ENCODE measurements at places on chromosomes 3 and 15.
A peak's percentile ranks its signal among the peaks of the same experiment; 100 is the strongest.

DNA sequence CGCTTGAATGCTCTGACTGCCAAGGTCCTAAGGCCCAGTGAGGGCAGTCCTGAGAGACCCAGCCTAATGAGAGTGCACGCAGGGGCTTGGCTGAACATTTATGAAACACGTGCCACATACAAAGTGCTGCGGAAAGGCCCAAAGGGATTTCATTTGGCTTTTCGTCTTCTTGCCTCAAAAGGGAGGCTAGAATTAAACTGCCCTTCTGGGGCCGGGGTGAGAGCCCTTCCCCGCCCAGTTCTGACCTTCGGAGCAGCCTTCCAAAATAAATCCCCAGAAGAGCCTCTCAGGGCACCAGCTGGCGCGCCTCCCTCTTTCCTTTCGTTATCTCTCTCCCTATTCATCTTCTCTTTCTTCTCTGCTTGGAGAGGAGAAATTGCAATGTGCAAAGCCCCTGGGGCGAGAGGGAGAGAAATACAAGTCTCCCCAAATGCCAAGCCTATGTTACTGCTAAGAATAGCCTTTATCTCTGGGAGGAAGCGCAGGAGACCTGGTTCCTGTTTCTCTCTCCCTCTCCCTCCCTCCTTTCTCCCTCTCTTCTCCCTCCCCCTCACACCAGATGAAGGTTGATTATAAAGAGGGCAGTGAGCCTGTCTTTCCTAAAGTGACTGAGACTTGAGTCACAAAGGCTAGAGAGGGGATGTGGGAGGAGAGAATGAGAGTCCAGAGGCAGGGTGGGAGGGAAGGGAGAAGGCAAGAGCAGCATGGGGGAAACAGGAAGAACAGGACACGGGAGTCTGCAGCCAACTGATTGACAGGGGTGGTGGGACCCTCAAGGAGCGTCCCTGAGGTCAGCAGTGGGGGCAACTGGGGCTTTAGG is 36.7 kb upstream of the NDUFB4 start:
- DNase-seq: no peak

DNA sequence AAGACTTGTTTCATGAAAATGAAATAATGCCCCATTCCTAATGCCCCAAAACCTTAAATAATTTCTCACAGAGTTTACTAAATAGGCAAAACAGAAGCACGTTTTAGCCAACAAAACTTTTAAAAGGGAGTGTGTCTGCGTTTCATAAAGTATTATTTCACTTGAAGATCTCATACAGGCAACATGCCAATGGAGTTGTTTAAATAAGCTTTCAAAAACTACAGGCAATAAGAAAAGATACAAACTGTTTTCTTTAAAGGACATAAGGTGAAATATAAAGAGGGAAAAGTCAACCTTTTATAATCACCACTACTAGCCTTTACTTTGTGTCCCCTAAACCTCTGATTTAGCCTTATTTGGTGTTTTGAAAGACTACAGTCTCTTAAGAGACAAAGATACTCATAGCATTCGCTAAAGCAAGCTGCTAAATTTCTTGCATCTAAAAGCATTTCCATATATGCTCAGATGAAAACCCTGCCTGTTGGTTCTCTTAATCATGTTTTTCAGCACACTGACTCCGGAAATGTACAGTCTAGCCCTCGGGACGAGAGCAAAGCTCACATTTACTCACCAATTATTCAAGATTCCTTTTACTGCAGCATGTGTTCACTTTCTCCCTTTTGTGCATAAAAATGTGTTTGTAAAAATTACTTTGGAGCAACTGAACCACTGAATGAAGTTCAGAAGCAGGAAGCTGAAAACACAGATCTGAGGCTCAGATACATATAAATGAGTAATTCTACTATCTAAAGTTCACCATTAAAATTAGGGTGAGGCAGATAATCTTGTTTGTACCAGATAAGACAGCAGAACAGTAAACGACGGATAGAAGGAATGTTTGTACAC is 119.0 kb downstream of the GOLIM4 start:
- DNase-seq: no peak

- no peak for DNase-seq
Observed at GRCh38 chr3:117989982-117990381, 1044.7 kb downstream of the IGSF11 start.

- peak; percentile 84 for DNase-seq
Observed at GRCh38 chr15:74433592-74434262, at the start of gene SEMA7A. Gene SEMA7A (minus strand): TSS chr15:74433958. CDS start chr15:74433918, 40 bp downstream.

GRCh38 chr3:21390856-21391255 is 360.2 kb downstream of the ZNF385D start:
- no peak for DNase-seq

DNA sequence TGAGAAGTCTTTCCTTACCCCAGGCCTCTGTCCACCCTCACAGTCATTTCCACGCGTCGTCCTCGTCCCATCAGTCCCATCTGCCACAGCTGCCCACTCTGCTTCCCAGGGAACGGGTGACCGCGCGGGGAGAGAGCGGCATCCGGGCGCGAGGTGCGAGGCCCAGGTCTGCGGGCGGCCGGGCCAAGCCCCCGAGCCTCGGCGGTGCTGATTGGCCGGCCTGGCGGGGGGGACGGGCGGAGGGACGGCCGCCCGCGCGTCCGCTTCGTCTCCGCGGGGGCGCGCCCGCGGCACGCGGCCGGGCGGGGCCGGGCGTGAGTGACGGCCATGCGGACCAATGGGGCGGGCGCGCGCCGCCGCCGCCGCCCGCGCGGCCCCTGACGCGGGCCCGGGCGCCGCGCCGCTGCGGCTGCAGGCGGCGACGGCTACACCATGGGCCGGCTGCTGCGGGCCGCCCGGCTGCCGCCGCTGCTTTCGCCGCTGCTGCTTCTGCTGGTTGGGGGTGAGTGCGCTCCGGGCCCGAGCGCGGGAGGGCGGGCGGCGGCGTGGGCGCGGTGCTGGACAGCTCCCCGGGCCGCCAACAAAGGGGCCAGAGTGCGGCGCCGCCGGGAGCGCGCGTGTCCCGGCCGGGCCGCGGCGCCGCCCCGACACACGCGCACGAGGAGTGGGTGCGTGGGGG is at the start of gene PODXL2:
TSS of gene PODXL2 (plus strand) at position 398 of the 679 bp plus-strand sequence. CDS start at position 433, 35 bp downstream.
- DNase-seq: peak; percentile 55

GRCh38 chr3:119469418-119470189 is 841 bp downstream of the POGLUT1 start:
- DNase-seq: no peak

DNA sequence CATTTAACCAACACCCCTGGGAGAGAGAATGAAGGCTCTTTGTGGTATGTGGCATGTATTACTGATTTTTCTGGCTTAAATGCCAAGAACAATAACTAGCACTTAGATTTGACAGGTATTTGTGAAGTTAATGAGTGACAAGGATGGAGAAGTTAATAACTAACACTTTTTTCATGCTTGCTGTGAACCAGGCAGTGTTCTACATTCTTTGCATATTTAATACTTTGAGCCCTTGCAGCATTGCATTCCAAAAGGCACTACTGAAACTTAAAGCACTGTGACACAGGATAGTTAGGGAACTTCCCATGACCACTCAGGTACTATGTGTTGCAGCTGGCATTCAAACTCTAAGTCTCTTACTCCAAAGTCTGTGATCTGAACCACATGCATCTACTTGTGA is 650.6 kb downstream of the ZPLD1 start:
- no peak for DNase-seq

DNA sequence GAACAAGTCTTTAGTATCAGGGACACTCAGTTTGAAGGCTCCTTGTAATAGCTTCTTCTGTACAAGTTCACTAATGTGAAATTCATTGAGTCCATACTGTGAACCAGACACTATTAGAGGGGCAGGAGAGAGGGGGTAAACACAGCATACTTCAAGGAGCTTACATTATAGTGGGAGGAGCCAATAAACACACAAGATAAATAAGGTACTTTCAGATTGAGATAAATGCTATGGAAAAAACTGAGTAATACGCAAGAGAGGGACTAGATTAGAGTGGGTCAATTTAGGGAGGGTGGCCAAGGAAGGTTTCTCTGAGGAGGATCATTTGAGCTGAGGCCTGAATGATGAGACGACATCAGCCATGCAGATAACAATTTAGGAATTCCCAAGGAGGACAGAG is 3.1 kb upstream of the AKAP13 start:
- DNase-seq: no peak

- DNase-seq: no peak
Observed at GRCh38 chr3:99809565-99809964, 8.1 kb upstream of the CMSS1 start.

DNA sequence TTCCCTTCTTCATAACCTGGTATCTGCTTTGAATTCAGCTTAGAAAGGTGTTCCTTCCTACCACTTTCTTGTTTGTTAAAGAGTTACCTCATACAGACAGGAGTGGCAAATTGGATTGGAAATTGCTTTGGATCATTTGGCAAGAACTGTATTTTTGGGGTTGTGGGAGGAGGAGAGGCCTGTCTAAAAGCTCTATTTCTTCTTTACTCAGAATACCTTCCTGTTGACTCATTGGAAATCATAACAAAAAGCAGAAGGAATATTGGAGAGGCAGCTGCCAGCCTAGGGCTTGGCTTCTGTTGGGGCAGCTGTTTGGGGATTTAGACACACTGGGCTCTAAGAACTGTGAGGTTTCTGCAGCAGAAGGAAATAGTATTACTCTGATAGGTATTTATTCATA is 14.2 kb downstream of the IQGAP1 start:
- DNase-seq: peak; percentile 79

GRCh38 chr3:17354341-17354740 is 388.1 kb downstream of the TBC1D5 start:
- no peak for DNase-seq

DNA sequence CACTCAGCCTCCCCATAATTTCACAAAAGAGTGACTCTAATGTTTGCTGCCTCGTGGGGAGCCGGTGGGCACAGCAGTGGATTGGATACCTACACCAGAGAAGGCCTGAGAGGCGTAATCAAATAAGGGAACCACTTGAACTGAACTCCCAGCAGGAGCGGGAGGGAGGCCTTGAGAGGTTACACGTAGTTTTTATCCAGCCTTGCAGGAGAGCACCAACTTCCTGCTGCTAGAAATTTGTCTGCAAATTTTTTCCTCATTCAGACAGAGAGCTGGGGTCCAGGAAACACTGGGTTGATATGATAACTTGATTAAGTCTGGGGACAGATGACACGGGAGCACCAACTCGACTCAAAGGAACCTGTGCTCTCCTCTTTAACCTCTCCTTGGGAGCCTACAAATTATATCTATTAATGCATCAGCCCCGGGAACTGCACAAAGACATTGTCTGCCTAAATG is 69.8 kb downstream of the HES1 start:
- no peak for DNase-seq

DNA sequence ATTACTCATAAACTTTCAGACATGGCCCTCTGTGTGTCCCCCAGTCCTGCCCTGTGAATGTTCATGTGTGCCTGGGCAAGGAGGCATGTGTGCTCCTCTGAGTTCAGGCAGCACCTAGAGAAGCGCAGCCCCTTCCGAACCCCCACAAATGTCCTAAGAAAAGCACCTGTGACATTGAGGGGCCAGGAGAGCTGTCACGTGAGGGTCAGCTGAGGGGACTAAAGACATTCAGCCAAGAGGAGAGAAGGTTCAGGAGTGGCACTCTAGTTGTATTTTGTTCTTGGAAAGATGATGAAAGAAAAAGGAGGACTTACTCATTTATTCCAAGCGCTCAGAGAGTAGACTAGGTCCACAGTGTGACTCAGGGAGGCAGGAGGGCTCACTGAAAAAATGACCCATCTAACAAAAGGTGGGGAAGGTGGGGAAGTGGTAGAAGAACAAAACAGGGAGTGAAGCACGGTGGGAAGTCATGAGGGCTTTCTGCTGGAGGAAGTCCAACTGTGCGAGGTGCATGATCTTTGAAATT is 28.1 kb upstream of the ELP6 start:
- no peak for DNase-seq
